Hematopoietic multipotent progenitor cell (in vitro differentiated cells): ENCODE measurements at places on chromosomes 5 and 9.

- DNase-seq: no peak
These were observed 7.0 kb downstream of the DENND1A start for GRCh38 chr9:123922911-123923310.

GRCh38 chr5:90548069-90548593, 10.5 kb upstream of the ADGRV1 start:
- no peak for DNase-seq

DNA sequence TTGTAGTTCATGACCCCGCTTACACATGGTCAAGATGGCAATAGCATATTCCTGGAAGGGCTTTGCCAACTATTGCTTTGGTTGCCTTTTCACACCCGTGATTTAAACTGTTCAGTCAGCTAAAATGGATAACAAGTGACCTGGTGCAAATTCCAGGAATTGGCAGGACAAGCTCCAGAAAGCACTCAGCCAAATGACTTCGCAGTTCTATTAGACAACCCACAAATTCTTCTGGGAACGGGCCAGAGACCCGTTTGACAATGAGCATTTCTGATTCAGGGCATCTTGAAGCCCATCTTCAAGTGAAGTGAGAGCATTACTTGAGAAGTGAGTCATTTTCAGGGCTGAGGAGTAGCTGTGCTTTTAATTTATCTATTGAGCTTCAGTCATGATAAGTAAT, 165.0 kb downstream of the DROSHA start:
- DNase-seq: no peak

- no peak for DNase-seq
These were observed 187.0 kb downstream of the CARTPT start for GRCh38 chr5:71905834-71906711.

DNA sequence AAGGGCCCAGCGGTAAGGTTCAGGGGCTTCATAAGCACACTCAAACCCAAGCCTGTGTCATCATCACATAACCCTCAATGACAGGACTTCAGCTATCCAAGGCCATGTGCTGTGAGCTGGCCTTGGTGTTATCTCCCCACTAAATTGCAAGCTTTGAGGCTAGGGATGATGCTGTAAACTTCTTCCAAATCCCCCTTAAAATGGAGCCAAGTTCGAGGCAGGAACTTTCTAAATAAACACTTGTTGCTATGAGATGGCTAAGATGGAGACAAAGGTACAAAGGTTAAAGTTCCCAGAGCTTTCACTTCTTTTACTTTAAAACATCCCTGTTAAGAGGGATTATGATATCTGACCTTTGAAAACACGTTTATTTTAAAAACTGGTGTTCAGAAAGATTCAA, 123.6 kb downstream of the MYO10 start:
- DNase-seq: no peak

DNA sequence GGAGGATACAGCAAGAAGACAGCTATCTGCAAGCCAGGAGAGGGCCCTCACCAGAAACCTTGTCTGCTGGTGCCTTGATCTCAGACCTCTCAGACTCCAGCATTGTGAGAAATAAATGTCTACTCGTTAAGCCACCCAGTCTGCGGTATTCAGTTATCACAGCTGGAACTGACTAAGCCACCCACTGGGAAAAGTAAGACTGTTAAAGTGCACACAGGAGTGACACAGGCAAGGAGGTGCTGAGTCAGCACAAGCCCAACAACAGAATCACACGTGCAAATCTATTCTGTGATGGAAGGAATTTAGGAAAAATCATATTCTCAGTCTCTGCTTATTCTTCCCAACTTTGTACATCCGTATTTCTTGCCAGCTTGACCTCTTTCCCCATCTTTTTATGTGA, 200.0 kb downstream of the NR2F1-AS1 start:
- DNase-seq: no peak
